ENCODE measurements at places on chromosomes 2 and 18.

GRCh38 chr2:60674524-60675165, 81.4 kb upstream of the PAPOLG start:
- DNase-seq, result peak; percentile 72

GRCh38 chr2:63775191-63775590, 66.5 kb upstream of the UGP2 start:
- DNase-seq, result no peak

- no peak for DNase-seq
Measured at GRCh38 chr2:38145236-38145635, 69.3 kb upstream of the CYP1B1 start.

DNA sequence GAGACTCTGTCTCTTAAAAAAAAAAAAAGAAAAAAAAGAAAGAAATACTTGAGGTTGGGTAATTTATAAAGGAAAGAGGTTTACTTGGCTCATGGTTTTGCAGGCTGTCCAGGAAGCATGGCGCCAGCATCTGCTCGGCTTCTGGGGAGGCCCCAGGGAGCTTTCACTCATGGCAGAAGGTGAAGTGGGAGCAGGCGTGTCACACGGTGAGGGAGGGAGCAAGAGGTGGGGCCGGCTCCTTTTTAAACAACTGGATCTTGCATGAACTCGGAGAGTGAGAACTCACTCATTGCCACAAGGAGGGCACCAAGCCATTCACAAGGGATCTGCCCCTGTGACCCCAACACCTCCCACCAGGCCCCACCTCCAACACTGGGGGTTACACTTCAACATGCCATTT, 30.6 kb downstream of the CYP26B1 start:
- DNase-seq, result no peak

DNA sequence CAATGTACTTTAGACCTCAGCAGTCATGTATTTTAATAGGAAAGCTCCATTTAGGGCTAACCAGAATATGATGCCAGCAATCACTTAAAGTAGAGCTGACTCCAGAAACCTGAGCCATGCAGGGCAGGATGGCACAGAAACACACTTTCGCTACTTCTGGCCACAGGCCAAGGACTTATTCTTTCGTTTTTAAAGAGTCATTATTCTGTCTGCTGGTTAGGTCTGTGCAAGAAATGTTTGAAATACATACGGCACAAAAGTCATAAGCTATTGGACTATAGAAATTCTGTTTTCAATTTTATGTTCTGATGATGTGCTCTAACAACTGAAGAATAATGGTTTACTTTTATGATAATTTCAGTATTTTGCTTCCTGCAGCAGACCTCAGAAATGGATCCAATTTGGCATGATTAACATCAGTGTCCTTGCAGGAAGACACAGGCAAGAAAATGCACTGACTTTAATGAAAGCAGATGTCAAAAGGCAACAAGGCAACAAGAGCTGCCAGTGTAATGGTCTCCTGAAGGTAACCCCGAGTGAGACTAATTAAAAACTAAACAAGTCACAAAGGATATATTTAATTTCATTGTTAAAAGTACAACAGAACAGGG, 114.4 kb upstream of the CHRNA1 start:
- DNase-seq, result no peak

- no peak for DNase-seq
Measured at GRCh38 chr2:106062627-106063026, 131.5 kb downstream of the UXS1 start.

DNA sequence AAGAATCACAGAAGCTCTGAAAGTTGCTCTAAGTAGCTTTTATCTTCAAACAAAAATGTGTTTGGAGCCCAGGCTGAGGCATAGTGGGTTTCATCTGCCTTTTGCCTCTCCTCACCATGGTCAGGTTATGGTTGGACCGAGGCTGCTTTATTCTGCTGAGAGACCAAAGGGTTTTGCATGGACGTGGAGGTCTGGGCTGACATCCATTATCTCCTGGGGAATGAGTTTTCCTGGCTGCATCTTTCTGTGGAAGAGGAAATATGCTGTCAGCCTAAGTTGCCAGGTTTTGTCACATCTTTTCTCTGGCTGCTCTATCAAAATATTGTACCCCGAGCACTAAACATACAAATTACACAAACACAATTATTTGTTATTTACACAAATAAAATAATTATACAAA, 223.2 kb downstream of the LDLRAD4 start:
- no peak for DNase-seq

DNA sequence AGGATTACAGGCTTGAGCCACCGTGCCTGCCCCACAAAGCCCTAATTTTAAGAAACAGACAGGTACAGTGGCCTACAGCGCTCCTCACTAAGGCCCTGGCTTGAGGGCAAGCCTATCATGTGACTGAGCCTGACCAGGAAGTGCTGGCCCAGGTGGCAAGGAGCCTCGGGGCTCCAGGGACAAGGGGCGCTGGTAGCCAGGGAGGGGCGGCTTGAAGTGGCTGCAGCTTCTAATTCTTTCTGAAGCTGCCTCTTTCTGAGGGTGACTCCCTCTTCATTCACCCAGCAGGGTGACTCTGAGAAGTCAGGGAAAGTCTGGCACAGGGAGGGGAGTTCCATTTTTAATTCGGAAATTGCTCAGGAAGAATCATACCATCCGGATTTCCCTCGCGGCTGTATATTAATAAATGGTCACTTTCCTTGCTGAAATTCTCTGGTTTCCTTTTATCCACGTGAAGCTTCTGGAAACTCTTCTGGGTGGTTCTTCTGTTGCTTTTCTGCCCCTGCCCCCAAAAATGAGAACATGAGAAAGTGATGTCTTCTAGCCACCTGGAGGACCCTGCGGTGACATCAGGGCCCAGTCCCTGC, 115.7 kb downstream of the FAM210A start:
- DNase-seq, result no peak

DNA sequence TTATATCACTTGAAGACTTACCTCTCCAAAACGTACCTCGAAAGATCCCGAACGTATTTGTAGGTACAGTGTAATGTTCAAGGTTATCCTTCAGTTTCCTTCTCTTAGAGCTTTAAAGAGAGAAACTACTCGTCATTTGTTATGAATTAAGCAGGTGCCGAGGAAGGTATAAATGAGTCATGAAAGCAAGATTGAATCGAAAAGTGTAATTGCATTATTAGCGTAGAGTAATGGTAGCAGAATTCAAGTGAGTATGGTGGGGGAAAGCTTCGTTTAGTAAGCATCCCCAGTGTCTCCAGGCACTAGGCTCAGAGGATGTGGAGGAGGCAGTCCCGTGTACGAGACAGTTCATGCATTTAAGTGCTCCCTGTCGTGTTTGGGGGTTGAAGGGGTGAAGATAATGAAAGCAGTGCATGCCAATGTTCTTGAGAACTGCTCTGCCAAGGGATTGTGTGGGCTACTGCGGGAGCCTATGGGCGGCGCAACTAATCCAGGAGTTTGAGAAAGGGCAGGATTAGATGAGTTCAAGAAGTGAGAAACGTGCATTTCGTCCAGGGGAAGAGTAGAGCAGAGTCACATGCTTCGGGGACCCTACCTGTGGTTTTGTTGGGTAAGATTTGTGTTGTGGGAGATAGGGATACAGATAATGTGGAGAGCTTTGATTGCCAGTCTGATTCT, 858 bp downstream of the POLR1B start:
- DNase-seq, result no peak

DNA sequence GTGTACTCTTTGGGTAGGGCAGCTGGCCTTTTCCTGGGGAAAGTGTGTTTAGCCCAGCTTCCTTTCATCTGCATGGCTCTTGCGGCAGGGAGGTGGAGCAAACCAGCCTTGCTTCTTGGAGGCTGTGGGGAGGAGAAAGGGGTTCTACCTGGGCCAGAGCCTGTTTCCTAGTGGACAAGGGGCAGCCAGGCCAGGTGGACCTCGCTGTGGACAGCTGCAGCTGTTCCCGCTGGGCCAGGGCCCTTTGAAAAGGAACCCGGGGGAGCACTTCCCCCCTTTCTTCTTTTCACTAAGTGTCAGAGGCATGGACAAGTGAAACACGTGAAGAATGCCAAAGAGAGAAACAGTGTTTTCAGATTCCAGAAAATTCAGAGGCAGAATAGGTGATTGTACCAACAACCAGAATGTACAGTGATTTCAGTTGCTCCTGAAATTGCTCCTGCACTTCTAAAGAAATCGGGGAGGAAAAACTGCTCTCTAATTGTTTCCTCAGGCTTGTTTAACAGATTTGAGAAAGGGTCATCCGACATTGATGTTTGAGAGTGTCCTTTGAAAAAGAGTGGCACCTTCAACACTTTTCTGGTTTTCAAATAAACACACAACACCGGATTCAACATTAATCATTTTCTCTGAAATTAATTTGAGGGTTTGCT, 3.9 kb downstream of the GLI2 start:
- DNase-seq, result no peak
